Stimulated activated CD4-positive, alpha-beta T cell treated with anti-CD3 and anti-CD28 coated beads, Interleukin-1b, Interleukin-23, amount 100 ng/mL, for 48 hours (primary cell): ENCODE measurements at places on chromosomes 7 and 10.

GRCh38 chr10:22658745-22659410, 55.5 kb downstream of the PIP4K2A start:
- no peak for DNase-seq

DNA sequence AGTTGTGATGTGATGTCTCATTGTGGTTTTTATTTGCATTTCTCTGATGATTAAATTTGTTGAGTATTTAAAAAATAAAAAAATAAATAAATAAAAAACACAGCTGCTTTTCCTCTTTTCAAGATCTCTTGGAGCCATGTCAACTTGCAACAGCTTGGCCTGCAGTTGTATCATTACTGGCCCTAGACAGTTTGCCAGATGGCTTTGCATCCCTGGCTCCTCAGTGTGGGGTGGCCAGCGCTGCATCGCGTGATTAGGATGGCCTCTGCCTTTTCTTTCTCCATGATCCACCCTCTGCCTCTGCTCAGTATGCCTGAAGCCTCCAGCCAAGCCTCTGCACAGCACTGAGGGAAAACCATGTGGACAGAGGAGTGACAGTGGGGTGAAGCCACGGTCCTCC, 96.8 kb downstream of the PPP1R3C start:
- DNase-seq = no peak

GRCh38 chr7:4747746-4748145, 27.7 kb upstream of the AP5Z1 start:
- no peak for DNase-seq

GRCh38 chr7:74617180-74617744, 40.3 kb upstream of the GTF2I start:
- no peak for DNase-seq

DNA sequence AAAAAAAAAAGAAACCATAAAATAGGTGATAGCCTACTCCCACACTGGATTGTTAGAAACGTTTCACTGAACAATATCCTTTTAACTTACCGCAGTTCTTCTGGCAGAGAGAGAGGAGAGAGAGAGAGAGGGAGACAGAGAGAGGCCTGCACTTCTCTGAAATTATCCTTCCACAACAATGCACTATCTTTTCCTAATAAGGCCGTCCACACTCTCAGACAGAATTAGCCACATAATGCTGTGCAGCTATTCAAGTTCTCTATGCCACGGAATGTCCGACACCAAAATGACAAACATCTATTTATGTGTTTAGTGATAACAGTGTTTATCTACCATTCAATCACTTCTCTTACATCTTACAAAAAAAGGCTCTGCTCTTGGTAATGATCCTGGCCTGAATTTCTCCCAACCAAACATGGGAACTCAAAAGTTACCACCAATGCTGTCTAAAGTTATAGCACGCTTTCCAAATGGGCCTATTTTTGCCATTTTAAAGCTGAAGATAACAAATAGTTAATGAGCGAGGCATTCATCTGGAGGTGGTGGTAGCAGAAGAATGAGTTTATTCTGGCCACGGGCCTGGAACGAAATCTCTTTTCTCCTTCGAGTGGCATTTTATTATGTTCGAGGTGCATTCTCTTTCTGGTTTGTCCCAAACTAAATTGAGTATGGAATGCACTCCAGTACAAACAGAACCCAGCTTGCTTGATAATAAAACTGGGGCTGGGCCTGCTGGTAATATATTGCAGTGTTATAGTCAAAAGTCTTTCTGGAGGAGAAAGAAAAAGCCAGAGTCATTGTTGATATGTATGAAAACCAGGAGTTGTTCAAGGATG, 160.2 kb upstream of the SVIL start:
- DNase-seq = no peak

- no peak for DNase-seq
Measured at GRCh38 chr10:34764472-34764946, 50.6 kb downstream of the PARD3 start.

- no peak for DNase-seq
Measured at GRCh38 chr7:96539471-96539870, 170.2 kb downstream of the SEM1 start.

GRCh38 chr7:156177422-156178055, 365.3 kb upstream of the SHH start:
- DNase-seq = no peak

GRCh38 chr10:89369156-89370105, 8.4 kb upstream of the IFIT1B start:
- DNase-seq = no peak

GRCh38 chr7:80312139-80312661, 177.6 kb downstream of the GNAI1 start:
- DNase-seq = no peak

- no peak for DNase-seq
Measured at GRCh38 chr7:5661942-5662341, 119.5 kb downstream of the RNF216 start.

- DNase-seq = no peak
Measured at GRCh38 chr10:68302503-68302823, 29.4 kb upstream of the HNRNPH3 start.

- DNase-seq = no peak
Measured at GRCh38 chr10:79116801-79117723, 48.3 kb downstream of the ZMIZ1 start.

GRCh38 chr7:97145068-97145467, 27.6 kb downstream of the SDHAF3 start:
- no peak for DNase-seq

GRCh38 chr10:20277820-20278219, 461.6 kb downstream of the PLXDC2 start:
- DNase-seq = no peak

- no peak for DNase-seq
Measured at GRCh38 chr10:19922236-19922963, 106.2 kb downstream of the PLXDC2 start.

DNA sequence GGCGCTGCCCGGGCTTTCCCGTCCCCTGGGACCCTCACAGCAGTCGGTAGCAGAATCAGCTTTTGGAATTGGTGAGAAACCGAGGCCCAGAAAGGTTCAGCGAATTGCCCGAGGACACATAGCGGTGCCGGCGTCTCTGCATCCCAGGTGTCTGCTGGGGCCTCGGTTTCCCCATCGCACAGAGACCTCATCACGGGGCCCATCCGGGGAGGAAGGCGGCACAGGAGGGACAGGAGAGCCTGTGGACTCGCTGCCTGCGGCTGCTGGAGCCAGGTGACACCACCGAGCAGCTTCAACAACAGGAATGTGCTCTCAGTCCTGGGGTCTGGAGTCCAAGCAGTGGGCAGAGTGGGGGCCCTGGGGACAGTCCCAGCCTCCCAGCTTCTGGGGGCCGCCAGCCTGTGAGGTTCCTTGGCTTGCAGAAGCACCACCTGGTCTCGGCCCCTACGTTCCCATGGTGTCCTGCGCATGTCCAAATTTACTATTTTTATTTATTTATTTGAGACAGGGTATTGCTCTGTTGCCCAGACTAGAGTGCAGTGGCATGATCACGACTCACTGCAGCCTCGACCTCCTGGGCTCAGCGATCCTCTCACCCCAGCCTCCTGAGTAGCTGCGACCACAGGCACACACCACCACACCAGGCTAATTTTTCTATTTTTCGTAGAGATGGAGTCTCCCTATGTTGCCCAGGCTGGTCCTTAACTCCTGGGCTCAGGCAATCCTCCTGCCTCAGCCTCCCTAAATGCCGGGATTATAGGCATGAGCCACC, 539 bp upstream of the COX19 start:
- DNase-seq = no peak

DNA sequence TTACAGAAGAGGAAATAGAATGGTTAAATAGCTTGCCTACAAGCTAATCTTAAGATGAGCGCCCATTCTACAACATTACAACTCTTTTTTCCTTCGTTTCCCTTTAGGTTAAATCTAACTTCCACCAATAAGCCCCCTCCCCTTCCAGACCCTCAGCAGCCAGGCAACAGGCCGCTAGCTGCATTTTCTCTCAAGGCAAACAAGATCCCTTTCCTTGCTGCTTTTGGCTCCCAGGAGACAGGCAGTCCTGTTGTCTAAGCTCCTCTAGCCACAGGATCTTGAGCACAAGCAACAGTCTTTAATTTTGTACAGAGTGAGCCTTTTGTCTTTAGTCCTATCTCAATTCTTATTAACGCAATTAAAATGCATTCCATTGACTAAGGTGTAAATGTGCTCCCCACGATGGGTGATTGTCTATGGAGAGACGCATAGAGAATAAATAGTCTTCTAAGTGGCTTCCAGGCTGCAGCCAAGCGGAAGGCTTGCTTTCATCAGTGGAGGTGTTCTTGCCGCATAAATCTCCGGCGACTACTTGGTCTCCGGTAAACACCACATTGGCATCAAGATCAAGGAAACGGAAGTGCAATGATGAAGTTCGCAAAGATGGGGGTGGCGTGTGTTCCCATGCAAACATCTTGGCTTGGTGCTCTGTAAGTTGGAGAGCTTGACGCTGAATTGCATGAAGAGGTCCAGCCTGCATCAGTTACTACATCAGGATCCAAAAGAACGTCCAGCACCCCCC, 181.9 kb upstream of the LYZL2 start:
- DNase-seq = no peak

DNA sequence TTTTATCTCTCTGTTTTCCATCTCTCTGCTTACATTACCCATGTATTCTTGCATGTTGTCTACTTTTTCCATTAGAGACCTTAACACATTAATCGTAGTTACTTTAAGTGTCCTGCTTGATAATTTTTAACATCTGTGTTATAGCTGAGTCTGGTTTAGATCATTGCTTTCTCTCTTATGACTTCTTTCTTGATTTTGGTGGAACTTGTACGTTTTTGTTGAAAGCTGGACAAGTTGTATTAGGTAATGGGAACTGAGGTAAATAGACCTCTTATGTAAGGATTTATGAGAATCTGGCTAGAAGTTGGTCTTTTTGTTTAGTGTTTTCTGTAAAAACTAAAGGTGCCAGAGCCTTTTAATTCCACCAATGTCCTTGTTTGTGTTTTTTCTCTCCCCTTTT, 100.8 kb upstream of the LYZL2 start:
- no peak for DNase-seq

GRCh38 chr7:19775578-19775977, 2.2 kb upstream of the TMEM196 start:
- DNase-seq = no peak

GRCh38 chr7:98352621-98353020, 48.3 kb downstream of the BAIAP2L1 start:
- DNase-seq = no peak

GRCh38 chr10:47244560-47245500, 55.2 kb upstream of the GDF10 start:
- DNase-seq = no peak

DNA sequence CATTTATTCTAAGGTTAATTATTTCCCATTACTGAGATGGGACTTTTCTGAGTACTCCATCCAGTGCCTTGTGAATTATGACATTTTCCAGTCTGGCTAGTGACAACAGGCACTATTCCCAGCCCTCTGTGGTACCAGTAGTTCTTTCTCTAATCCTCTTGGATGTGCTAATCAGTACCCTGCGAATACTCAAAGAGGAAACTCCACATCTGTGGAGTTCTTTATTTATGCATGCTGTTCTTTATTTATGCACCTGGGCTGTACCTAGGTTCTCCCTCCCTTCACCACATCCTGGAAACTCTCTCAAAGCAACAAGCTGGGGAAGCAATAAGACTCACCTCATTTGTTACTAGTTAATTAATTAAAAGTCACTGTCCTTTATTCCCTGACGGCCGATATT, 83.5 kb downstream of the TSPAN12 start:
- no peak for DNase-seq

GRCh38 chr10:109977382-109977806, 30.4 kb upstream of the ADD3 start:
- no peak for DNase-seq

DNA sequence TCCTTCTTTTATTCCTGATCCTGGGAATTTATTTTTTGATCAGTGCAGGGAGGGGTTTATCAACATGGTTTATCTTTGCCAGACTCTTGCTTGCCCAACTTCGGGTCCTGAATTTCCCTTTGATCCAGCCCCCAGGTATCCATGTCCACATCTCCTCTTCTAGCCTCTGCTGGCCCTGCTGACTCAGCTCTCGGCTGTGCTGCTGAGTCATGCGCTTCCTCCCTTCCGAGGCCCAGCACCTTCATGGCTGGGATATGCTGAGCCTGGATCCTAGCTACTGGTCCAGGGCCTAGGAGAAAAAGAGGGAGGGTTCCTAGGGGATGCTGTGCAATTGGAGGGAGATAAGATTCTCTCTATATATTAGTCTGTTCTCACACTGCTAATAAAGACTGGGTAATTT, 380.7 kb upstream of the SHH start:
- no peak for DNase-seq

- no peak for DNase-seq
Measured at GRCh38 chr10:17460756-17461155, 6.4 kb upstream of the ST8SIA6 start.

DNA sequence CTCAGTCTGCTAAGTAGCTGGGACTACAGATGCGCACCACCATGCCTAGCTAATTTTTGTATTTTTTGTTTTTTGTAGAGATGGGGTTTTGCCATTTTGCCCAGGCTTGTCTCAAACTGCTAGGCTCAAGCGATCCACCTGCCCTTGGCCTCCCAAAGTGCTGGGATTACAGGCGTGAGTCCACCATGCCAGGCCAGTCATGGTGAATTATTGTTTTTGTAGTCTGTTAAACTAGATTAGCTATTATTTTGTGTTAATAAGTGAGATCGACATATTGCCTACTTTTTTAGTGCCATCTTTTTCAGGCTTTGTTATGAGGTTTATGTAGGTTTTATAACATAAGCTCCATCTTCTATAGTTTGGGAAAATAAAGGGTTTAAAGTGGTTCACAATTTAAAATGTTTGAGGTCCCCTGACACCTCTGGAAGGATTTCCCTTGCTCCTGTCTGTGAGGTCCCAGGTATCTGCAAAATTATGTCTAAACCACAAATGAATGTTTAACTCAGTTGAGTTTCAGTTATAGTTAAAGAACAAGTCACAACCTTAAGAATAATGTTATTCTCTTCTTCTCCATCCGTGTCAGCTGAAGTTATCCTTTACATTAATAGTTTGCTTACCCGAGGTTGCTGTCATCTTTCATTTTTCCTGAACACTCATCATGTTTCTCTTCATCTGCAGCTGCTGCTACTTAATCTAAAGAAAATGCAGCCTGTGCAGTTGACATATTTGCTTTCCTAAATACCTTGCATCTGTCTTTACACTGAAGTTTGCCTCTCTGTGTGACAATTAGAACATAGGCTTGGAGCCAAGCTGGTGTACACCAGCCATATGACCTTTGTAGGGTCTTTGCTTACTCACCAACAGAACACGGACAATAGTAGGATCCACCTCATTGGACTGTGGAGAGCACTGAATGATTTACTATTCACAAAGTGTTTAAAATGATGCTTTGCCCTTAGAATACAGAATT, 8.9 kb upstream of the VSTM4 start:
- DNase-seq = no peak

GRCh38 chr10:22325272-22326144, 4.6 kb downstream of the BMI1 start:
- DNase-seq = peak; percentile 66

GRCh38 chr10:103192089-103192450, 1.0 kb downstream of the NT5C2 start:
- peak; percentile 8 for DNase-seq
